ENCODE measurements at places on chromosomes 4 and X.

DNA sequence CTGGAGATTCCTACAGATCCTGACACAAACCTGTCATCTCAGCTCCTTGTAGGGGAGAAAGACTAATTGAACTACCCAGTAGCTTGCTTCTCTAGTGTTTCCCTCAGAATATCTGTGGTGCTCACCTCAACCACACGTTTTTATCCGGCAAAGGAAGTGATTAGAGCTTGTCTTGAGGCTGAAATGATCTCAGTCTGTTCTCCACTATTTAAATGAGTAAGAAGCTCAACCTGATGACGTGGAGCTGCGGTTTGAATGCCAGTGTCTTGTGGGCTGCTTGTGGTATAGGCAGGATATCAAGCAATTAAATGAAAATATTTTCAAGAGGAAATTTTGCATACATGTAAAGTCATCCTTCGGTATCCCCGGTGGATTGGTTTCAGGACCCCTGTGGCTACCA is 270.2 kb downstream of the TLL1 start:
- no peak for DNase-seq

DNA sequence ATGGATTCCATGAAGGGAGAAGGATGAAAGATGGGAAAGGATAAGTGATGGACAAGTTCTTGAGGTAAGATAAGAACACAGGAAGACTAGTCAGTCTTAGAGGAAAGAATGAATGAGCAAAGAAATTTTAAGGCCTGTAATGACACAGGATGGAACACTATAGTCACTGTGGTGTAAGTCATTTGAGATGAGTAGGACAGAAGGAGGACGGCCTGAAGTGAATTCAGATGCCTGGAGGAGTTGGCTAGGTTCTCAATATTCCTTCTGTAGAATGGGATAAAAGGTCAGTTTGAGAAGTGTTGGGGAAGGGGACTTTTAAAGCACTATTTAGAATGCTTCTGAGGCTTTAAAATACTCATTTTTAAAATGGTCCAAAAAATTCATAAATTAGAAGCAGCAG is 3.9 kb downstream of the MSMO1 start:
- no peak for DNase-seq

DNA sequence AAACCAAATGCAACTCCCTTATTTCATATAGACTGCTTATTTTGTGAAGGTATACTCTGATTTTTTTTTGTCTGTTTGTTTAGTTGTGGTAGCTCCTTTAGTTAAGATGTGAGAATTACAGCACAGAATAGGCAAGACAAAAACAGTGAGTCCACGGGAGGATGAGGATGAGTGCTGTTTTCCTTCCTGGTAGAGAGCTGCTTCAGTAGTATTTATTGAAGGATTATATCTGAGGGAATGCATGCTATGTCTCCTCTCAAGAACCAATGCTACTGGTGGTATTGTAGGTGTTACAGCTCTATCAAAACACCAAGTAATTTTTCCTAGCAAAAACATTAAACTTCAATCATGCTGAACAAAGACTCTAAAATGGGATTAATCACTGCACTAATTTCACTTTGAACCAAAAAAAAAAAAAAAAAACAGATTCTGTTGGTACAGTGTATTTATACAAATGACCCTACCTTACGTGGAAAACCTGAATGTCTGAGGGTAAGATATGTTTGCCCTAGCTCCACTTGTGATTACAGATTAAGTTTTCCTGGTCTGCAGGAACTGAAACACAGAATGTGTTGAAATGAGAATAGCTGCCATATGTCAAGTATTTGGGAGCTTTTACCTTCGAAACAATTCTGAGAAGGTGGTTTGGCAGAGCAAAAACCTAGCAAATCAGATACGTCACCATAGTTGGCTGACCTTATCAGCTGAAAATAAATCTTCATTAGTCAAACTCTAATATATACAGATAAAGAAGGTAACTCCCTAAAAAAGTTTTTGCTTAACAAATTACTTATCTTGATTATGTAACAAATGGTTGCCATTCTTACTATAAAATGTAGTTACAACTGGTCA is 40.3 kb downstream of the PPP3CA start:
- no peak for DNase-seq

DNA sequence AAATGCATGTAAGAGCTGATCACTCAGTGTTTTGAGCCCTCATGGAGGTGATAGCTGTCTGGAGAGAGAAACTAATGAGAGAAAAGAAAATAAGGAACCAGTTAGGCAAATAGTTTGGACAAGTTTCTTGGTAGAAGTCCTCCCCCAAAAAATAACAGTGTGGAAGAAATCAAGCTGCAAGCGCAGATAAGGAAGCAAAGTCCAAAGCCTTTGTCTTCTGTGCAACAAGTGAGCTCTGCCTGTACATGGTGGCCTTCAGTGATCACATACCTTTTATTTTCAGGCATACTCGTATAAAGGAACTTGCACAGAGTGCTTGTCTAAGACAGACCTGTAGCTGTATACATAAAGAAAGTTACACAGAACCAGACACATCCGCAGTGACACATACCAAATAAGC is 2.5 kb upstream of the UGT2A3 start:
- no peak for DNase-seq

GRCh38 chr4:2008671-2008920 is 178 bp downstream of the NELFA start:
- DNase-seq = no peak

DNA sequence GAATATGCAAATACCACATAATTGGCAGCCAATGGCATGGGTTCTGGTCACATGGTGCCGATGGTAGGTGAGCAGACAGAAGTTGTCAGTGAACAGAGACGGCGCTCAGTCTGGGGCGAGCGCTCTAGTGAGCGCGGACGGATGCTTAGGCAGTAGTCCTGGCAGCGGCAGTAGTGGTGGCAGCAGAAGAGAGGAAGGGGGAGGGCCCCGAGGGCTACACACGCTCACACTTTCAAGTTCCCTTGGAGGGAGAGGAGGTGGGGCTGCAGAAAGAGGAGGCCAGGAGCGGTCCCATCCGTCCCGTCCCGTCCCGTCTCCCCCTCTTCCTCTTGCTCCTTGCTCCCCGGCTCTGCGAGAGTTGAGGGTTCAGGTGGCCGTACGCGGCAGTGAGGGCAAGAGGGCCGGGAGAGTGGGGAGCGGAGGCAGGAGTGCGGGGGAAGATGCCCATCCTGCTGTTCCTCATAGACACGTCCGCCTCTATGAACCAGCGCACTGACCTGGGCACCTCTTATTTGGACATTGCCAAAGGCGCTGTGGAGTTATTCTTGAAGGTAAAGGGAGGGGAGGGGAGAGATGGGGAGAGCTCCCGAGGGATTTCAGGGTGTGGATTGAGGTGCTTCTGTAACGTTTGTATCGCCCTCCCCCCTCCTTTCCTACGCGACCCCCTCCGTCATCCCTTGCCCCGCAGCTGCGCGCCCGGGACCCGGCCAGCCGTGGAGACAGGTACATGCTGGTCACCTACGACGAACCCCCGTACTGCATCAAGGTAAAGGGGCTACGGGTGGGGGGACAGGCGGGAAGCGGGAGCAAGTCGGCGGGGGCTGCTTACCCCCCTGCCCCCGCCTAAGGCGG is at the start of gene INTS6L:
Gene INTS6L (plus strand): TSS at position 108 of the 852 bp plus-strand sequence. CDS start 333 bp downstream, at position 441.
- peak; percentile 51 for DNase-seq

- no peak for DNase-seq
Observed at GRCh38 chrX:46841346-46841745, 4.5 kb downstream of the RP2 start.

DNA sequence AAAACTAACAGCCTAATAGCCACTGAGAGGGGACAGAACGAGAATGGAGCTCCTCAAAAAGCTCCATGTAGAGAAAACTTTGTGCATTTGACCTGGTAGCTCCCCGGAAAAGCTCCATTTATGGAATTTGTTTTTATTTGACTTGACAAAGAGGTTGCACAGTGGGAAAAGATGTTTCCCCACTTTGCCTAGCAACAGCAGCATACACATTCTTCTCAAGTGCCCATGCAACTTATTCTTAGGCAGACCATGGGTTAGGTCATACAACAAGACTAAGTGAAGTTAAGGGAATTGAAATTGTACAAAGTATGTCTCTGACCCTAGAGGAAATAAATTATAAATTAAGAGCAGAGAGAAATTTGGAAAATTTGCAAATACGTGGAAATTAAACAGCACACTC is 949.6 kb upstream of the PRKX start:
- DNase-seq = no peak
